Suppressor macrophage (primary cell): ENCODE measurements at places on chromosomes 12 and 14.

- no peak for DNase-seq
Observed at GRCh38 chr14:22872833-22873520, 1.4 kb downstream of the LRP10 start.

- DNase-seq, result no peak
Observed at GRCh38 chr14:29576927-29577326, 350.7 kb downstream of the PRKD1 start.

- DNase-seq, result no peak
Observed at GRCh38 chr12:51672334-51672733, 81.3 kb downstream of the SCN8A start.

DNA sequence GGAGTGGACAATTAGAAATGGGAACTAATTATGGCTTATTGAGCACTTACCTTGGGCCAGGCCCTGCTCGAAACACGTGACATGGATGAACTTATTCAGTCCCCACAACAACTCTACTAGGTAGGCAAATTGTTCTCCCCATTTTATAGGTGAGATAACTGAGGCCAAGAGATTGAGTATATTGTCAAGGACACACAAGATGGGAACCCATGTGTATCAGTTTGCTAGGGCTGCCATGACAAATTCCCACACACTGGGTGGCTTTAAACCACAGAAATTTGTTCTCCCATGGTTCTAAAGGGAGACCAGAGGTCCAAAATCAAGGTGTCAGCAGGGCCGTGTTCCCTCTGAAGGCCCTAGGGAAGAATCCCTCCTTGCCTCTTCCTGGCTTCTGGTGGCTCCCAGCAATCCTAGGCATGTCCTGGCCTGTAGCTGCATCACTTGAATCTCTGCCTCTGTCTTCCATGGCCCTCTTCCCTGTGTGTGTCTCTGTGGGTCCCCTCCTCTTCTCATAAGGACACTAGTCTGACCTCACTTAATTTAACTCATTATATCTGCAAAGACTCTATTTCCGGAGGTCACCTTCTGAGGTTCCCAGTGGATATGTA is 128.8 kb downstream of the CHST11 start:
- no peak for DNase-seq

DNA sequence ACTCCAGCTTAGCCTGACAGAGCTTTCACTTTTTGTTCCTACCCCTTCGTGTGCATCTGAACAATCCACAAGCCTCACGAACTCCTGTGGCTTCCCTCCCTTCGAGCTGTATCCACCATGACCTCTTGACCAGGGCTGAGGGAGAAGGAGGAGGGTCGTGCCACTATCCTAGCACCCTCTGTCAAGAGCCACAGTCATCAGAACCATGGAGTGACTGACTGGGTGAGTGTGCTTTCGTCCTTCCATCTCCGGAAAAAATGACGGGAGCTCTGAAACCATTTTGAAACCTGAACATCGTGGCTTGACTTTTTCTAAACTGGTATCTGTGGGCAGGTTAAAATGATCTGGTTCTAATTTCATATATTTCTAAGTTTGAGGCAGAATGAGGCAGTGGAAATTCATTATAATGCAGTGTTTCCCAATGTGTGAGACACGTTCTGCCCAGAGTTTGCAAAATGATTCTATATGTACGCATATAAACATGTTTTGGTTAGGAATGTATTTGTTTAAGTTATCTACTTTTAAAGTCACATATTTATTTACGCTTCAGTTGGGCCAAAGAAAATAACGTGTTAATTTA is 27.0 kb downstream of the IL26 start:
- DNase-seq, result no peak

DNA sequence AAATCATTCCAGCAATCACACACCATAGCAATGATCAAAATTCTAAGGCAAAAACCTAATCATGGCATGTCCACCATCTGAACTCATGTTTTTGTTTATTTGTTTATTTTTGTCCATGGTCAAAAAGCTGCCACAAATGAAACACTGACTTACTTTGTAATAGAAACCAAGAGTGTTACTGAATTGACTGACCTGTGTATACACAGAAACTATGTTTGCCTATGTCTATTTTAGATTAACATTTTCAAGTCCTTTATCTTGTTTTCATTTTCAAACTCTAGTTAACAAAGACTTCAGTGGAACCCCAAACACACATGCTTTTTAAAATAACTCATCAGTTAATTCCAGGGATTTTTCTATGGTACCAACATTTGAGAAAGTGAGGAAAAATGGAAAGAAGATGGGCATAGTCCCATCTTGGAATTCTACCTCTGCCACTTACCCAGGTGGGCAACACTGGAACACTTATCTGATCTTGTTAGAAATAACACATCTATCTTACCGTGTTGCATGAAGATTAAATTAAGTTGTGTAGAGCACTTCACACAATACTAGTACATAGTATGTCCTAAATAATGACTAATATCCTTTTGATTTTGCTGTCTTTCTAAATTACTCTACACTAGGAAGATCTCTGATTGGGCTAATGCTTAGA is 6.4 kb downstream of the LUM start:
- no peak for DNase-seq

DNA sequence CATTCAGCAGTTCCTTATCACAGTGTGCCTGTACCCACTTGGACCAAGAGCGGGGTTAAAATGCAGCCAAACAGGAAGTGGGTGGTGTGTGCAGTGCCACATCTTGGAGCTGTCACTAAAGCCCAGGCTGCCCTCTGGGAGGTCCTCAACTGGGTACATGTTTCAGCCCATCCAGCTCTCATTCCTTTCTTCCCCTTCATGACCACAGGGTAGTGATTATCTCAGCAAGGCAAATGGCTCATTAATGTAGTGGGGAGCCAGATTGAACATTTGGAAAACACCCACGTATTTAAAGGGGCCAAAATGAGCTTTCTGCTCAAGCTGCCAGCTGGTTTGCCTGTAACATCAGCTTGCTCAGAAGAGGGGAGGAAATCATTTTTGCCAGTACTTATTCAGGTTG is 210.8 kb upstream of the BTG1 start:
- DNase-seq, result no peak

- DNase-seq, result no peak
Observed at GRCh38 chr12:122862110-122862634, 26.9 kb downstream of the HIP1R start.
